Suppressor macrophage treated with lipopolysaccharide for 4 hours (primary cell): ENCODE measurements at places on chromosomes 12 and 14.

DNA sequence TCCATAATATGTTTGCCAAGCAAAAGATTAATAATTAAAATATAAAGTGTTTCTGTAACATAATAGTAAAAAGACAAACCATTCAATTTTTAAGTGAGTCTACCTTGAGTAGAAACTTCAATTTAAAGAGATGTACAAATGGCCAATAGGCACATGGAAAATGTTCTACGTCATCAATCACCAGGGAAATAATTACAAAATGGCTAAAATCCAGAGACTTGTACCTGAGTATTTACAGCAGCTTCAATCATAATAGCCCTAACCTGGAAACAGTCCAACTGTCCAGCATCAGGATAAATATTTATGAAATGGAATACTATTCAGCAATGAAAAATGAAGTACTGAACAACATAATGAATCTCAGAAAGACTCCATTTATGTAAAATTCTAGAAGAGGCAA, 95.5 kb upstream of the FAR2 start:
- no peak for DNase-seq

DNA sequence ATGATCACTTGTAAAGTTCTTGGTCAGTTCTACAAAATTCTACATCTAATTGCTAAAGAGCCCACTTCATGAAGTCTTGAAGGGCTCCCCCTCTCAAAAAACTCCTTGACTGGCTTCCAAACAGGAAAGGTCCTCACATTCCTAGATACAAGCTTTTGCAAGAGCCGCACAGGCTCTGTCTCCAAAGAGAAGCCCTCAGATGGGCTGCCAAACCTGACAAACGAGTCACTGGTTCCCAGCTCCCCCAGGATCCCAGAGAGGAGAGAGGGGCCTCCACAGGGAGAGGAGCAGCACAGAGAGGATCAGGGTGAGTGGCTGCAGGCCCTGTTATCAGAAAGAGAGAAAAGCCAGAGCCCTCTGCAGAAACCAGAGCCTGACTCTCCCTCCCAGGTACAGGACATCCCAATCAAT, 5.8 kb downstream of the NID2 start:
- DNase-seq, result no peak

DNA sequence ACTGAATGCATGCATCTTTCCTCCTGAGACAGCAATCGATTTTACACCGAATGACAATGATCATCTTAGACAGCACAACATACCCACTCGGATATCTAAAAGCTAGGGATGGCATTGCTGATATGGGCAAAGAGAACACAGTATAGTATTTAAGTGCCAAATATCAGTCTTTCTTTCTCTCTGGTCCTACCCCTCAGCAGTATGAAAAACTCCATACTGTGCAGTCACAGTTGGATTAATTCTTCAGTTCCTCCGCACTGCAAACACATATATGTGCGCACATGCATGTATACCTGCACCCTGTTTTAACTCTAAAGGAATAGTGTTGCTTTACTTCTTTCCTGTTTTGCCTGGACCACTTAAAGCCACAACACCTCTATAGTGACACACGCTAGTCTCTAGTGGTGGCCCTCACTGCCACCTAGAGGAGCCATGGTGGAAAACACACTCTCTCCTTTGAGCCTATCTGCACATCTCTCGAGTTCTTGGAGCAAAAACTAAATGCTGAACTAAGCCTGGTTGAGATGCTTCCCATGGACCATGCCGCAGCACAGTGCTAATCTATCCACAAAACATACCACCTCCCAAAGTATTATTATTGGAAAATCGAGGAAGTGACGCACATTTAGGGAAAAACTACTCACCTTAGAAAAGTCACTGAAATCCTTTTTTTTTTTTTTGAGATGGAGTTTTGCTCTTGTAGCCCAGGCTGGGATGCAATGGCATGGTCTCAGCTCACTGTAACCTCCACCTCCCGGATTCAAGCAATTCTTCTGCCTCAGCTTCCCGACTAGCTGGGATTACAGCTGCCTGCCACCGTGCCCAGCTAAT, 11.9 kb downstream of the TMEM52B start:
- DNase-seq, result peak; percentile 77

- DNase-seq, result no peak
Measured at GRCh38 chr12:79331870-79332269, 358.9 kb downstream of the PAWR start.

DNA sequence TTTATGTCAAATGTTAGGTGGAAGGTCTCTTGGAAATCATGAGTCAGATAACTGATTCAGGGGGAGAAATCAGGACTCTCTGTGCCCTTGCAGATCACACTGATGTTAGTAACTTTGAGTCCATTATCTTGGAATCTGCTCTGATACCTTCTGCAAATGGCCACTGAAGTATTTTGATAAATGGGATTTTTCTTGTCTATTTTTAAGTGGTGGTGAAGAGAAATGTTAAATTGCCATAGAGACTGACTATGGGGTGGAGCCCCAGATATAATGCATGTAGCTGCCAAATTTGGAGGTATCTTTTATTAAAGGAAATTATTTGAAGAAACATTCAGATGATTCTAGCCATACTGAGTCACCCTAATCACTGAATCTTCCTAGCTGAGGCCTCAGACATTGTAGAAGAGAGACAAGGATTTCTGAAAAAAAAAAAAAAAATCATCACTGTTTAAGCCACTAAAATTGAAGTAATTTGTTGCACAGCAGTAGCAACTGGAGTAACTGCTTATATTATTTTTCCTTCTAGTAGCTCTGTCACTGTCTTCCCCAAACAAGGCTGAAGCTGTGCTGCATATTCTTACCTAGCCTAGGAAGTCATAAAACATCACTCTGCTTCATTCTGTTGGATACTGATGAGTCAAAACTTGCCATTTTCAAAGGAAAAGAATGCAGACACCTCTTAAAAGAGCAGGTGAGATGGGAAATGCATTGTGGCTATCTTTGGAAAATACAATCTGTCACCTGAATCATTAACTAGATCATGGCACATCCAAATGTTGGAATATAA, 36.0 kb upstream of the CLEC14A start:
- no peak for DNase-seq

- no peak for DNase-seq
Measured at GRCh38 chr12:69999561-69999960, 174.5 kb downstream of the MYRFL start.
